ENCODE measurements at places on chromosomes 11 and 22. TPM values are rescaled to one million over a fixed set of nuclear protein-coding genes. Genes with fewer than 3 reads are reported as not detected.

The TTC36 gene
- total RNA-seq, result not detected

The NEFH gene
- 0.32 TPM for total RNA-seq

The TMEM86A gene
- total RNA-seq, result 0.60 TPM

The ACRV1 gene
- total RNA-seq, result not detected

The SGSM1 gene
- not detected for total RNA-seq

The PLAAT4 gene
- total RNA-seq, result 54.4 TPM

The P2RY2 gene
- total RNA-seq, result not detected

The SLC1A2 gene
- total RNA-seq, result 2.7 TPM

The CDC45 gene
- total RNA-seq, result 1.1 TPM

The SLC2A11 gene
- 10.3 TPM for total RNA-seq

All from bronchial smooth muscle cell (primary cell).